ENCODE measurements at places on chromosomes 1 and 21.
A peak's percentile ranks its signal among the peaks of the same experiment; 100 is the strongest.

GRCh38 chr1:116496380-116496779 lies 74.4 kb downstream of the CD58 start:
- DNase-seq: peak; percentile 71

DNA sequence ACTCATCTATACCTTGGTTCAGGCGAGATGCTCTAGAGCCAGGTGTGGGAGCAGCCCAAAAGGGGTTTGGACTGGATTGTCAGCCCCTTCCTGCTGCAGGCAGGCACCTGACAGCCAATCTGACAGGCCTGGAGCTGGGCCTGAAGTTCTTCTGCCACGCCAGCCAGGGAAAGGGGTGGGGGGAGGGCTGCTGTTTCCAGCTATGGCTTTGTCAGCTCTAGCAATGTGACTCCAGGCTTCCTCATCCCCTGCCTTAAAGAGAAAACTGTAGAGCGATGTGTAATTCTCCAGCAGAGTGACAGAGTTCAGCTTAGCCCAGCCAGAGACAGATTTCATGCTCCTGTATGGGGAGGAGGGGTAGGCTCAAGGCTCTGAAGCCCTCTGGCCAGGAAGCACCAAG lies 30.3 kb downstream of the WNT4 start:
- DNase-seq: no peak

DNA sequence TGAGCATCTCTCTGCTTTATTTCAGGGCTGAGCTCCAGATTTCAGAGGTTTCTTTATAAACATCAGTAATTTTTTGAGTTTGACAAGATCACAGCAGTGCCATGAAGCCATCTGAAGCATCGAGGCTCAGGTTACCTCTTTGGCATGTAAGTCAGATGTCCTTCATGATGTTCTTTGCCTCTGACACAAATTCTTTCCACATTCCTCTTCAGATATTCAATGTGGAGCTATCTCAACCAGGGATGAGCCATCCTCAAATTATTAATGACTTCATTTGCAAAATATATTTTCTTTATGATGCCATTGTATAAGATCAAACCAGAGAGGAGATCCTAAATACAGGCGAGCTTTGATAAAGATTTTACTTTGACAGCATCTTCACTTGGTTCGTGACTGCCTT lies 256.7 kb downstream of the COL11A1 start:
- no peak for DNase-seq

- peak; percentile 56 for DNase-seq
Observed at GRCh38 chr1:157932069-157932468, 61.4 kb upstream of the KIRREL1 start.

GRCh38 chr21:43004926-43005325 lies 30.6 kb downstream of the PKNOX1 start:
- no peak for DNase-seq

DNA sequence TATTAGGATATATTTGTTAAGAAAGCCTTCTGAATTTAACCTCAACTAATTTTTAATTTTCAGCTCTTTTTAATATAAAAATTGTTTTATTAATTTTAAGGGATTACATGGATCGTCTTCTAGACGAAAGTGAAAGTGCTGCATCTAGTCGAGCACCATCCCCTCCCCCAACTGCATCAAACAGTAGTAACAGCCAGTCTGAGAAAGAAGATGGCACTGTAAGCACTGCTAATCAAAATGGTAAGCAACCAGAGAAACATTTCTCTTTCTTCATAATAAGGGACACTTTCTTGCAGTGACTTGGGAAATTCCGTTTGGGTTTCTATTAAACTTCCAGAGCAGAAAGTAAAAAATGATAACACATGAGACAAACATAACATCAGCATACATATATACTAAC lies 56.9 kb downstream of the MIER1 start:
- DNase-seq: no peak

DNA sequence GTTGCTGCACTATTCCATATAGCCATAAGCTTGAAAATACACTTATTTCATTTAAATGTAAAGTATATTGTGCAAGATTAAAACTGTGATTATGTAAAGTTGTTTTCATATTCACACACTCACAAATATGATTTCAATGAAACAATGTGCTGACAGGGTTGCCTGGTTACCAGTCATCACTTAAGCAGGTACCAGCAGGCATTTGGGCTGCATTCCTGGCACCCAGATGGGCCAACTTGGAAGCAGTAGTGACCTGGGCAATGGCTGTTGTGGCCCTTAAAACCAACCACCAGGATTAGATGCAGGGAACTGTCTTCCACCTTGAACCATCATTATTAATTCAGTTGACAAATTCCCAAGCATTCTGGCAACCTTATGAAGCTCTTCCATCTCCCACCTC lies 45.0 kb upstream of the RASAL2 start:
- no peak for DNase-seq

DNA sequence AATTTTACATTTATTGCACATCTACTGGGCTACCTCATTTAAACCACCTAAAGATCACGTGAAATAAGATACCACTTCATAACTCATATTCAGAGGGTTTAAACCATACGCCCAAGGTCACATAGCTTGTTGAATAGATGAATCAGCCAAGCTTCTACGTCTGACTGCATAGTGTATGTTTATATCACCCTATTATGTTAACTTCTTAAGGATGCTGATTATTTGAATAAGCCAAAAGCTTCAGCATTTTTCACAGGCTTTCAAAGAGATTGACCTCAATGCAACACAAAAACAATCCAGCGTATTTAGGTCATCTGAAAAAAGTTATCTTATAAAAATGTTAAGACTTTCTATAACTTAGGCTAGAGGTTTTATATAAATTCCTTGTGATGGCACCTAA lies 373.8 kb downstream of the TGFB2 start:
- DNase-seq: no peak

DNA sequence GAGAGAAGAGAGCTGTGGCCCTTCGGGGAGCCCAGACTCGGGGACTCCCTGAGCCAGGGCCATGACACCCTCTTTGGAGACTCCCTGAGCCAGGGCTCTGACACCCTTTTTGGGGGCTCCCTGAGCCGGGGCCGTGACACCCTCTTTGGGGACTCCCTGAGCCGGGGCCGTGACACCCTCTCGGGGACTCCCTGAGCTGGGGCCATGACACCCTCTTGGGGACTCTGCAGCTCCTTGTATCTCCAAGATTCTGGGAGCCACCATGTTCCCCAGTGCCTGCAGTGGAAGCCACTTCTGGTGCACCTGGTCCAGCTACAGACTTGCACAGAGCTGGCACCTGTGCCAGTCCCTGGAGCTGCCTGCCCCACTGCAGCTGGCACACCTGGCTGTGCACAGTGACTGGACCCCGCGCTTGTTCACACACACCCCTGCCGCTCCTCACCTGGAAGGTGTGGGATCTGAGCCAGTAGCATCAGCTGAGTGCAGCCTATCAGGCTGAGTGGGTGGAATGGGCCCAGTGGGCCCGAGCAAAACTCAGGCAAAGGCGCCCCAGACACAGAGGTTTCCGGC lies 3.8 kb upstream of the SSU72 start:
- no peak for DNase-seq

DNA sequence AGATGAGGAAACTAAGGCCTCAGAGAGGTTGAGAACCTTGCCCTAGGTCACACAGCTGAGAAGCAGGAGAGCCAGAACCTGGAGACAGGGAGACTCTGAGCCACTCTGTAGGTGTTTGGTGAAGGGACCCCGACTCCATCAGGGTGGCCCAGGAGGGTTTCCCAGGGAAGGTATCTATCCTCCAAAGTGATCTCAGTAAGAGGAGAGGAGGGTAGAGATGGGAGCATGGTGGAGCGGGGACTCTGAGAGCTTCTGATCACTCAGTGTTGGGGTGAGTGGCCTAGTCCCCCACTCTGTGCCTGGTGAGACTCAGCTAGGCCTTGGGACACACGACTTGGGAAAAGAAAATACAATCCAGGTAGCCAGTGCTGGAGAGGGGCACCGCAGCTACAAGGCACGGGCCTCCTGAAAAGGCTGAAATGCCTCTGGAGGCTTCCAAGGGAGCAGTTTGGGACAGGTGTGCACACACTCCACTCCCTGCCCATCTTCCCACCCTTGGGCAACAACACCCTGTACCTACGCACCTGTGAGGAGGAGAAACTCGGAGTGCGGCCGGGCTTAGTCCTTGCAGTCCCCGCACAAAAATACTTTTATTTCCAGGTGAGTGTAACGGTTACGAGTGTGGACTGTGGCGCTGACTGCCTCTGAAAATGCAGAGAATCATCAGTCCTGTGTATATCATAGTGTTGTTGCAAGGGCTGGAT lies 80.8 kb downstream of the CAMK2N1 start:
- DNase-seq: no peak

DNA sequence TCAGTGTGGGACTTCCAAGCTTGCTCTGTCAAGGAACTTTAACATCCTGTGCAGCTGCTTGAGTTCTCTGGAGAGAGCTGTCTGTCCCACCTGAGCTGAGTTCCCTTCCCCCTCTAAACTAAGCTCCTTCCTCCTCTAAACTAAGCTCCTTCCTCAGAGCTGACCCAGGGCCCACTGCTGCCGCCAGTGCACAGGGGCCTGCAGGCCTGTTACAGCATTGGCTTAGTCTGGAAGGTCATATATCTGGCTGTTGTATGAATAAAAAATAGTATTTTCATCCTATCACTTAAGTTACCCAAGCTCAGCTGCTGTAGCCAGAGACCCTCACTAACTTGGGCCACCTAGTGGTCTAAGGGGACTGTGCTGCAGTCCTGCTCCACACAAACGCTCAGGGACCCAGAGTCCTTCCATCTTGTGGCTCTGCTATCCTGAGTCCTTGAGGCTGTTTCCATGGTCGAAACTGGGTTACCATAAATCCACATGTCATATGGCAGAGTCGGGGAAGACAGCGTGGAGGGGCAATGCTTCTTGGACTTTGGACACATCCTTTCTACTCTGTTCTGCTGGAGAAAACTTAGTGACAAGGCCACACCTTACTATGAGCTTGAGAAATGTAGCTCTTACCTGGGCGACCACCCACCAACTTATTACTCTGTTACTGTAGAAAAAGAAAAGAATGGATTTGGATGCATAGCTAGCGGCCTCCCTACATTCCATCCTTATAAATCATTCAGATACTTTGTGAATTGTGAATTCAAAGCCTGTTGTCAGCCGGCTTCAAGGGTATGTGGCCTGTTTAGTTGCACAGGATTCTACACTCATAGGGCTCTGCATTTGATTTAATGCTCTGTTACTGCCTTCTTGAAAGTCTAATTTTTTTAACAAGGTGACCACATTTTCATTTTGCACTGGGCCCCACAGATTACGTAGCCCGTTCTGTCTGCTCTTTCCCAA lies 71.4 kb upstream of the GCLM start:
- no peak for DNase-seq

GRCh38 chr1:113870778-113871177 lies 734 bp downstream of the PTPN22 start:
- no peak for DNase-seq

- no peak for DNase-seq
Observed at GRCh38 chr21:26007951-26008498, 162.5 kb downstream of the APP start.

GRCh38 chr1:6599141-6599975 lies 3.3 kb downstream of the KLHL21 start:
- DNase-seq: no peak

GRCh38 chr1:36760081-36760480 lies 274.2 kb downstream of the GRIK3 start:
- no peak for DNase-seq

Measured in HL-60 (cell line).